PC-3 (cell line): ENCODE measurements at places on chromosomes 7 and 10. TPM values are rescaled to one million over a fixed set of nuclear protein-coding genes. Genes with fewer than 3 reads are reported as not detected.

Gene HIPK2
- 38.1 and 46.0 TPM in 2 replicates for total RNA-seq

Gene SPRN
- total RNA-seq: not detected in 2 replicates

Gene TRIM56
- total RNA-seq: 10.6 and 14.8 TPM in 2 replicates

Gene PNLIPRP2
- not detected in 2 replicates for total RNA-seq

- no peak for DNase-seq
Observed at GRCh38 chr10:48568546-48568945, 36.3 kb downstream of the ARHGAP22 start.

GRCh38 chr10:129868449-129869035, 95.5 kb downstream of the EBF3 start:
- no peak for DNase-seq

DNA sequence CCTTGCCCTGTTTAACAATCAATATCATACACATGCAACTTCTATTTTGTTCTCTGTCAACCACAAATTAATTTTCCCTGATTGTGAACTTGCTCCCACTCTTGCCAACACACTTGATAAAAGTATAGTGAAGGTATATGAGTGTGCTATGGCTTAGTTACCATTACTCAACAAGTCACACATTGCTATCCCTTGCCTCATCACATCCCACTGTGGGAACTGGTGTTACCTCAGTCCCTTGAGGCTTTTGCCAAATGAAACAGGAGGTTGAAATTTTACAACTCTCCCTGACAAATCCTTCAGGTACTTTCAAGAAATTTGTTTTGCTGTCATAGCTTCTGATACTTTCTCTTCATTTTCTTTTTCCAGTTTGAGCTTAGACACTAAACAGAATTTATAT, 472.5 kb upstream of the SEMA3D start:
- peak; percentile 70 for DNase-seq

Gene FOXK1
- 13.2 and 22.8 TPM in 2 replicates for total RNA-seq

Gene CH25H
- total RNA-seq: not detected in 2 replicates

DNA sequence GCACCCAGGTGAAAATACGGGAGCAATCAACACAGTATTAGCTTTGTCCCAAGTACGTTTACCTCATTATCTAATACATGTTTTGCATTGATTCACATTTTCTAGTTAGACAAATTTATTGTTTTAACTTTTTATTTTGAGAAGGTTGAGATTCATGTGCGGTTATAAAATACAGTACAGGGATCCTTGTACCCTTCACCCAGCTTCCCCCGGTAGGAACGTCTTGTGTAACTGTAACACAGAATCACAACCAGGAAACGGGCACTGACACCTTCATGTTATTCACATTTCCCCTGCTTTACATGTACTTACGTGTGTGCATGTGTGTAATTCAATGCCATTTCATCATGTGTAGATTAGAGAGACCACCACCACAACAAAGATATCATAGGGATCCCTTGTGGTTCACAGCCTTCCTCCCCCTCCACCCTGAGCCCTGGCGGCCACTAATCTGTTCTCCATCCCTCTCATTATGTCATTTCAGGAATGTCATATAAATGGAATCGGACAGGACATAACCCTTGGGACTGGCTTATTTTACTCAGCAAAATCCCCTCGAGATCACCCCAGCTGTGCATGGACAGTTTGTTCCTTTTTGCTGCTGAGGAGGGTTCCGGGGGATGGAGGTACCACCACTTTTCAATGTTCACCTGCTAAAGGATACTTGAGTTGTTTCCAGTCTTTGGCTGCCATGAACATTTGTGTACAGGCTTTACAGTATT, 46.5 kb upstream of the C10orf71 start:
- peak; percentile 31 for DNase-seq

GRCh38 chr7:149704507-149704906, 68.9 kb downstream of the ZNF467 start:
- DNase-seq: no peak

Gene VSTM2A
- not detected in 2 replicates for total RNA-seq

Gene OPN4
- not detected in 2 replicates for total RNA-seq

- no peak for DNase-seq
Observed at GRCh38 chr10:72660220-72660619, 31.7 kb upstream of the MCU start.

DNA sequence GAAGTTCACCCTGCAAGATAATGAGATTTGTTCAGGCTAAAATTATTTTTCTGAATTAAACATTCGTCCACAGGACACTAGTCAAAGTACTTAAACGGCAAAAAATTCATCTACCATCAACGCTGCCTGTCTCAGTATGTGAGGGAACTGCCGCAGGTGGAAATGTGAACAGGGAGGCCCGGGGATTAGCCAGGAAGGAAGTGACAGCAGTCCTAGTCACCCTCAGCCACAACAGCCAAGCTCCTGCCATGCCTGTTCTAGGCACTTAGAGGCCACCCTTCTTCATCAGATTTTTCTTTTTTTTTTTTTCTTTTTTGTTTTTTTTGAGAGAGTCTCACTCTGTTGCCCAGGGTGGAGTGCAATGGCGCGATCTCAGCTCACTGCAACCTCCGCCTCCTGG, 9.4 kb downstream of the NUDT5 start:
- DNase-seq: peak; percentile 37

Gene DNAJC1
- 46.4 and 53.4 TPM in 2 replicates for total RNA-seq

Gene R3HCC1L
- 11.7 and 15.3 TPM in 2 replicates for total RNA-seq

DNA sequence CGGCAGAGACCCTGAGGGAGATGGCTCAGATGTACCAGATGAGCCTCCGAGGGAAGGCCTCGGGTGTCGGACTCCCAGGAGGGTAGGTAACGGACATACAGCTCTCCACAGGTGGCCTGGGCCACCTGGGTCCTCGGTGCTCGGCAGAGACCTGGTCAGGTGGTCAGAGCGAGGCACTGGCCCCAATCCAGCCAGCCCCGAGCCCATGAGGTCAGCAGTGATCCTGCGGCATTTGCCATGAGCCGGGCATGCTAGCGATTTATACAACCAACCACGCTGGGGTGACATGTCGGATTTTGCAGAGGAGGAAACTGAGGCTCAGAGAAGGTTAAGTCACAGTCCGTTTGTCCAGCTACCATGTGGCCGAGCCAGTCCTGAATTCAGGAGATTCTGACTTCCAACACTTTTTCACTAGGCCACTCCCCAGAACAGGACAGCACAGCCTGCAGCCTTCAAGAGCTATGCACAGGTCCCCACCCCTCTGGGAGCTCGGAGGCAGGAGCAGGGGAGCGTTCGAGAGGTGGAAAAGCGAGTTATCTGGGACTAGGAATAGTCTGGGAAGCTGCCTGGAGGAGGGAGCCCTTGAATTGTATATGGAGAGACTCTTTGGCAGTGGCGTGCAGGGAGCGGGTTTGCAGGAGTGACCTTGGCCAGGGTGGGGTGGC, 13.5 kb downstream of the LDB3 start:
- no peak for DNase-seq

- DNase-seq: no peak
Observed at GRCh38 chr7:68334216-68334615, 1264.1 kb upstream of the AUTS2 start.

Gene TMEM130
- not detected in 2 replicates for total RNA-seq

GRCh38 chr10:21749788-21750187, 215.8 kb downstream of the MLLT10 start:
- DNase-seq: peak; percentile 60

GRCh38 chr7:53542157-53542556, 506.7 kb downstream of the POM121L12 start:
- DNase-seq: no peak

Gene GPRIN2
- 3.1 and 5.8 TPM in 2 replicates for total RNA-seq

Gene PARD3
- 149 and 154 TPM in 2 replicates for total RNA-seq

Gene SFRP4
- total RNA-seq: not detected in 2 replicates

Gene ELOVL3
- total RNA-seq: 0.40 TPM in 2 replicates

Gene AKR1C1
- 1.8 and 3.2 TPM in 2 replicates for total RNA-seq

GRCh38 chr7:38592737-38593288, 38.4 kb downstream of the AMPH start:
- no peak for DNase-seq

Gene GALNT17
- total RNA-seq: not detected in 2 replicates

Gene LRIT1
- total RNA-seq: not detected in 2 replicates

Gene DEPP1
- 8.0 and 9.0 TPM in 2 replicates for total RNA-seq

GRCh38 chr7:79949778-79950177, 184.9 kb upstream of the GNAI1 start:
- DNase-seq: no peak
